ENCODE measurements at places on chromosomes 1 and 21.

DNA sequence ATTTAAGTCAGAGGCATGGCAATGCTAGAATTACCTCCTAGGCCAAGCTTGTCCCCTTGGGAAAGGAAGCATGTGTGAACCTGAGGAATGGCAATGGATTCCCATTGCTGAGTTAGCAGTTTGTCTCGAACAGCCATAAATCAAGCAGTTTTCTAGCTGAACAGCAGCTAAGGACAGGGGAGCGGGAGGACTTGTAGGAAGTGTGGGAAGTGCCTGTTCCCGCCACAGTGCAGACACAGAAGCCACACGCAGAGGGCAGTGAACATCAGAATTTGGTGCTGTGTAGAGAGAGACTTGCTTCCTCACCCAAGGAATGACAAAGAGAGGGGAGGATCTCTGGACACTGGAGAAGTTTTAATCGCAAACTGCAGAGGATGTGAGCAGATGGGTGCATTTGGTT lies 3.8 kb downstream of the PHGDH start:
- no peak for DNase-seq

DNA sequence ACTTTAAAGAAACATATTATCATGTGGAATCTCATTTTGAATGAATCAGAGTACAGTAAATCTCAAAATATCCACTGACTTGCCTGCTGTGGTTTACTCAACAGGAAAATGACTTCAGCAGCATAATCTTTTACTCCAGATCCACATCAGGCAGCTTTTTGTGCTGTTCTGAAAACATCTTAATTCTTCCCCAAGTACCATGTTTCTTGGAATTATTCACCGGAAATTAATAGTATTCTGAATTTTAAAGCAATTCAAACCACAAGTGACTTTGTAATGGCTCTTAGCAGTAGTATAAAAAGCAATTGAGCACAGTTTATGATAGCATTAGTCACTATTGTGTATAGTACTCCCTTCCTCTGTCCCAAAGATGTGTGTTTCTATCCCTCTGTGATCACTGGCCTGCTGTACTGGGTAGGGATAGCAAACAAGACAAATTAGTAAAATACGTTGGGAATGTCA lies 64.2 kb upstream of the ERRFI1 start:
- DNase-seq = peak; percentile 29

DNA sequence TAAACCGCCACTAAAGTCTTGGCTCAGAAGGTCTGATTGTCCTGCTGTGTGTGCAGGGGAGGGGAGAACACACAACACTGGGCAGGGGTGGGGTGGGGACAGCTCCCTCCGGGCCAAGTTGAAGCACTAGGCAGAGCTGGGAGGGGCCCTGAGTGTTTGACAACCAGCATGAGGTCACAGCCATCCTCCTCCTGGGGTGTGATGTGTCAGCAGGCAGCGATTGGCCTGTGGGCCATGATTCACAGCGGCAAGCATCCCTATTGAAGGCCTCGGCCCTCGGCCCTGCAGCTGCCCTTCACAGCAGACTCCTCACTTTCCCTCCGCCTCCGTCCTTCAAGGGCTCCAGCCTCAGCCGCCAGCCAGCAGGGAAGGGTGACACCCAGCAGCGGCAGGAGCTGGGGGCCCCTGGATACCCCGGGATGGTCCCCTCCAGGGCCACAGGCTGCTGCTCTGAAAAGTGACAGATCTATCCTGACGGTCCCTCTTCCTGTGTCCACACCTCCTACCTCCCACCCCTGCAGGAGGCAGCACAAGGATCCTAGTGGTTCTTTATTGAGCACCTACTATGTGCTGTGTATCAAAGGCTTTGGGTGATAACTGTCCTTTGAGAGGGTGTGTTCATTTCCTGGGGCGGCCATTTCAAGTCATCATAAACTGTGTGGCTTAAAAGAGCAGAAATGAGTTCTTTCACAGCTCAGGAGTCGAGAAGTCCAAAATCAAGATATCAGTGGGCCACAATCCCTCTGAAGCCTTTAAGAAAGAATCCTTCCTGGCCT lies 66.0 kb upstream of the SLC25A33 start:
- peak; percentile 95 for DNase-seq

DNA sequence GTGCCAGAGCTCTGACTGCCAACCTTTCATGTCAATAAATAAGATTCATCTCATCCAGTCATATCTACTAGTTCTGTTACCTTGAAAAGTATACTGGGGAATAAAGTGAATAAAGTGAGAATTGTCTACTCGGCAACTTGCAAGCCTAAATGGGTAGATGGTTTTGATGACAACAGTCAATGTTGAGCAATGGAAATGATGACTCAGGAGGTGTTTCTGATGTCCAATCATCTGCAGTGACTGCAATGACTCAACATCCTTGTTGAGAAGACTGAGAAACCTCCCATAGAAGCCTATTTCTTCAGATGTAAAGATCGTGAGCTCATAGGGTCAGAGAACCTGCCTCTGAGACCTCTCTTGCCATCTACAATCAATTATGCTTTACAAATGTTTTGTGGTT lies 276.4 kb downstream of the SPATA17 start:
- DNase-seq = peak; percentile 35

- no peak for DNase-seq
Measured at GRCh38 chr1:17680308-17680707, 74.8 kb upstream of the ACTL8 start.

GRCh38 chr1:68314151-68314780 lies 81.9 kb upstream of the WLS start:
- no peak for DNase-seq

DNA sequence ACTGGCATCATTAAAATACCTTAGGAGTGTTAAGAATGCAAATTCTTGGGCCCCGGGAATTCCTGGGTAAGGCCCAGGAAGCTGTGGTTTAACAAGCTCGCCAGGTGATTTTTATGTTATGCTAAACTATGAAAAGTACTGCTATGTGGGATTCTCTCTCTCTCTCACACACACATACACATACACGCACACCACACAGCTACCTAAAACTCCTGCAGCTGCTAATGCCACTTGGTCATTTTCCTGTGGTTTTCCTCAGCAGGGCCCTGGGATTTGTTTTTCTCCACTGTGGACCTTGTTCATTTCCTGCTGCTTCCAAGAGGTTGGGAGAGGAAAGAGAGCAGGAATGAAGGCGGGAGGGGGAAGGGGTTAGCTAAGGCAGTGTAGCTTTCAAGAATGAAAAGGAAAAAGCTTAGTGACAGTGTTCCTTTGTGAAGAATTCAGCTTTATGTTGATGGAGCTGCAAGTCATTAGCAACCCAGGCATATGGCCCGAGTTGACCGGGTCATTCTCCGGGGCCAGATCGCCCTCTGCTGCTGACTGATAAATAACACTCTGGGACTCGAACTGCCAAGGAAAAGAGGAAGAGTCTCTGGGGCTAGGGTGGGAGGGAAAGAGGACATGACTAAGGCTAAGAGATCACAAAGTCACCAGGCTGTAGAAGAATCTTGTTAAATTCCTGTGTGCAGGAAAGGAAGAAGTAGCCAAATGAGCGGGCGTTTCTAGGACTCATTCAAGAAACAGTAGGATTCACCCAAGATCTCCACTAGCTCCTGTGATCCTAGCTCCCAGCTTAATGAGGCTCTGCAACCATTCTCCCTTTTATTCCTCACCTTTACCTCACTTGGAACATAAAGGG lies 30.5 kb upstream of the LRIG2 start:
- peak; percentile 82 for DNase-seq
